Fibroblast of lung (primary cell): ENCODE measurements at places on chromosomes 4 and X. TPM values are rescaled to one million over a fixed set of nuclear protein-coding genes. Genes with fewer than 3 reads are reported as not detected.

- peak; percentile 27 for DNase-seq
Observed at GRCh38 chrX:130393451-130394074, 8.1 kb upstream of the GPR119 start.

DNA sequence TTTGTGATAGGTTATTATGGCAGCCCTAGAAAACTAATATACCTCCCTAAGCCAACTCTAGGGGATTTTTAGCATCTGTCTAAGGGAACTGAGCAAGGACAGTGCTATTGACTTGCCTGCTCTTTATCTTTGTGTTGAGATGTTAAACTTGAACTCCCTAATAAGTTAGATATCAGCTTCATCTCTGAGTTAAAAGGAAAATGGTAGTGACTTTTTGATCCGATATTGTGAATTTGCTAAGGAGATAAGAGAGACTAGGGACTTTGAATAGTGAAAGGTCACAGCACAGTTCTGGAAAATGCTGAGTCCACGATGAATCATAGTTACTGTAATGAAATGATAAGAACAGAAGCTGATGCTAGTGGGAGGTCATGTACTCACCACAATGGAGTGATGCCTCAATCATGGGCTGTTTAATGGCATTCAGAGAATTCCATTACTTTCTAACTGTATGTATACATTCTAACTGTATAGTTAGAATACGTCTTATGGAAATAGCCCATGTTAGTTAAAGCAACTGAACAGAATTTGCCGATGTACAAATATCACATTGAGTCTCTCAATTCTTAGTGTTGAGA is 147.2 kb downstream of the GLRA3 start:
- peak; percentile 24 for DNase-seq

Gene COL25A1
- polyA plus RNA-seq: 0.01 TPM in 1 of 2 replicates, not detected in the other

Gene PASD1
- not detected in 2 replicates for polyA plus RNA-seq

- no peak for DNase-seq
Observed at GRCh38 chr4:87180767-87181166, 39.7 kb downstream of the KLHL8 start.

DNA sequence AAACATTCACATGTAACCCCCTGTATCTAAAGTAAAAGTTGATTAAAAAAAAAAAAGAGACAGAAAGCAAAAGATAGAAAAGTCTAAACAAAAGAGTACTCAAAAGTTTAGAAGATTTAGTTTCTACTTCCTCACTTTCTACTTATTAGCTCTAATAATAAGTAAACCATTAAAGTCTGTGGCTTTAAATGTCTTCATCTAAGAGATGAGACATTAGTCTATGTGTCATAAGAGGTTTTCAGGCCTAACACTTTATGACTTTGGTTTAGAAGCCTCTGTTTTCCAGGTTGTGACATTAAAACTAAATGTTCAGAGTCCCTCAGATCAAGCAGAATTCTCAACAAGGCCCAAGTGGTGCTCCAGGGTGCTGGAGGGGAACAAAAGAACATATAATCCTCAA is 42.2 kb upstream of the GUCY1A1 start:
- DNase-seq: no peak

- DNase-seq: peak; percentile 64
Observed at GRCh38 chr4:1899149-1900086, 28.2 kb downstream of the NSD2 start.

DNA sequence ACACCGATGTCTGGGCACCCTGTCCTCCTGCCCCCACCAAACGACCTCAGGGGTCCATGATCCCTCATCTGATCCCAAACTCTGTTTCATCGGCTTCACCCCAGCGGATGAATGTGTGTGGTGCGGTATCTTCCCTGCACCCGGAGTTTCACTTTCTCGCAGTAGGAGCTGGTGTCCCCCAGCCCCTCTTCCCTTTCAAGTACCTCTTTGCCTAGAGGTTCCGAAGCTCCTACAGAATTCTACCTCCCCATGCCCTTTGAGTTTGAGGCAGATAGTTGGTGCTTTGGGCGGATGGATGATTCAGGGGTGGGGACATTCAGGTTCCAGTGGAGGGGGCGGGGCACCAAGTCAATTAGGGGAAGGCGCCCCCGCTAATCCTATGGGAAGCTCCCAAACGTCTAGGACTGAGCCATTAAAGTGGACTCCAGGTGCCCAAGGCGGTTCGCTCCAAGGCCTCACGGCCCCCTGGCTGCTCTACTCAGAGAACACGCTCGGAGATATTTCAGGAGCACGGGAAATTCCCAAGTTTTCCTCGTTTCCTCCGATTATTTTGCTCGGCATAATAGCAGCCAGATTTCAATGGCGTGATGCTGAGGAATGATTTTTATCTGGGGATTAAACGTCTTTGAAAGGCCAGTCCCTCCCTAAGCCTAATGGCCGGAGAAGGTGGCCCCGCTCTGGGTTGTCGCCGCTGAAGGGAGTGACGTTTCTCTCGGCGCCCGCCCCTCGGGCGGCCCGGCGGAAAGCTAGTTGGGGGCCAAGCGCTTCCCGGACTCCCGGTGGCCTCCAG is 1.3 kb downstream of the MSX1 start:
- no peak for DNase-seq

Gene SLC9B1
- 0.46 and 1.1 TPM in 2 replicates for polyA plus RNA-seq

DNA sequence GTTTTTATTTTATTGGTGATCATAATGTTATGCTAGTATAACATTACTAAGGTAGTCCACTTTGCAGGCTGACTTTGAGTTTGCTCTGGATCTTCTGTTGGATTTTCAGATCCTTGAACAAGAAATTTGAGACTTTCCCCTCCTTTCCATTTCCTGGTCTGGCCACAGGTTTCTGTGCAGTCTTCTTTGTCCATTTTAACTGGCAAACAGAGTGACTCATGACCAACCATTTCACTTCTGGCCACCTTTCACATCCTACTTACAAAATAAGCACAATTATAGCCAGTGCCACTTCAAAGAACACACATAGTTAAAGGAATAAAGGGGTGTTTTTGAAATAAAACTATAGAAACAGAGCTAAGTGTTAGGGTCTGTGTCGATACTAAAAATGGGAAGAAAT is 8.4 kb downstream of the ANK2 start:
- peak; percentile 66 for DNase-seq

Gene UCP1
- not detected in 2 replicates for polyA plus RNA-seq

- DNase-seq: peak; percentile 33
Observed at GRCh38 chr4:125765941-125766340, 451.2 kb downstream of the FAT4 start.

DNA sequence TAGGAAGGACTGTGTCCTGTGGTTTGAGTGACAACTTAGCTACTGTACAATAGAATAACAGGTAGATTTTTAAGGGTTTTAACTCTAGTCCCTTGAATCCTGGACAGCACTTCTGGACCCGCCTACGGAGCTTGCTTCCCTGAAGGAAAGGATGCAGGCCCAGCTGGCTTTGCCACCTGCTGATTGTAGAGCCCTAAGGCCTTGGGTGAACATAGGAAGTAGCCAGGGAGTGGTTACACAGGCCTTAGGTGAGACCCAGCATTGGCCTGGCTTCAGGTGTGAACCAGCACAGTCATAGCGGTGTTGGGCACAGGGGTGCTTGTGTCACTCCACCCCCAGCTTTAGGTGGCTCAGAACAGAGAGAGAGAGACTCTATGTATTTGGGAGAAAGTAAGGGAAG is 413.5 kb downstream of the GRIA2 start:
- no peak for DNase-seq

Gene FAM241A
- polyA plus RNA-seq: 1.1 and 1.7 TPM in 2 replicates

DNA sequence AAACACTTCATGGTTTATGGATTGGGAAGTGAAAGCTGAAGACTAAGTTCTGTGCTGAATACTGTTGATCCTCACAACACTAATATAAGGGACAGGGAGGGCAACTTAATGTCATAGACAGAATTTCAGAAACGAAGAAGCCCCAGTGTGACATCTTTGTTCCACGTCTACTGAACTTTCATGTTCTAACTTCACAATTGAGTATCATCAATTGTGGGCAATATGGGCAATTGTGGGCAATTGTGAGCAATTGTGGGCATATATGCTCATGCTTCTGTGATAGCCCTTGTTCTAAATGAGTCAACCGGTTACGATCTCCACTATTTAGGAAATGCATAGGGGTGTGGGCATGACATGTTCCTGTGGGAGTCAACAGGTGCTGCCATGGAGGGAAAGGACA is 33.7 kb downstream of the CYBB start:
- DNase-seq: no peak

- DNase-seq: peak; percentile 52
Observed at GRCh38 chrX:78092296-78092695, 11.8 kb upstream of the PGK1 start.

GRCh38 chr4:40564004-40564403 is 65.7 kb downstream of the RBM47 start:
- DNase-seq: peak; percentile 37

DNA sequence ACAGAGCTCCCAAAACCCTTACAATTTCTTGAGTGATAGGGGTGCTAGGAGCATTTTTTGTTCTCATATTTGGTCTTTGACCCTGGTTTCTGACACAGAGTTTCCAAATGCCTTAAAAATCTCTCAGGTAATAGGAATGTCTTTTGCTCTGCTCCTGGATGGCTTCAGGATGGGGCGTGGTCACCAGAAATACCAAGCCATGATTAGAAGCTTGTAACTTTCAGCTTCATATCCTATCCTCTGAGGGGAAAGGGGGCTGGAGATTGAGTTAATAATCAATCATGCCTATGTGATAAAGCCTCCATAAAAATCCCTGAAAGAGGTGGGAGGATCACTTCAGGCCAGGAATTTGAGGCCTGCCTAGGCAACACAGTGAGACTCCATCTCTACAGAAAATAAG is 34.6 kb upstream of the IL9R start:
- DNase-seq: no peak

GRCh38 chr4:4752576-4753401 is 106.7 kb upstream of the MSX1 start:
- no peak for DNase-seq

DNA sequence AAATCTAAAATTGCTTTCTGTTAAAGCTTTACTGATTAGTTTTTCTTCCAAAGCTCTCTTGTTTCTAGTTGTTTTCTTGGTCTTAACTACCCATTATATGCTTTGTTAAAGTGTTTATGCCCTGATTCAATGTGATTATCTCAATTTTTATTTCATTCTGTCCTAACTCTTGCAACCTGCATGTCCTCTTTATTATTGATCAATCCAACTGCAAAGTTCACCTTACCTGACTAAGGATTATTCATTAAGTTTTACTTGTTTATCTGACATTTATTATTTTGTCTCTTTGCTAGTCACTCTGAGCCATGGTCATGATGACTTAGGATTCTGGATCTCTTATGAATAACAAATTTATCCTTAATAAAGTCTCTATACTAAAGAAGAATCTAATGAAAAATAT is 15.8 kb downstream of the UGT2B10 start:
- DNase-seq: no peak

DNA sequence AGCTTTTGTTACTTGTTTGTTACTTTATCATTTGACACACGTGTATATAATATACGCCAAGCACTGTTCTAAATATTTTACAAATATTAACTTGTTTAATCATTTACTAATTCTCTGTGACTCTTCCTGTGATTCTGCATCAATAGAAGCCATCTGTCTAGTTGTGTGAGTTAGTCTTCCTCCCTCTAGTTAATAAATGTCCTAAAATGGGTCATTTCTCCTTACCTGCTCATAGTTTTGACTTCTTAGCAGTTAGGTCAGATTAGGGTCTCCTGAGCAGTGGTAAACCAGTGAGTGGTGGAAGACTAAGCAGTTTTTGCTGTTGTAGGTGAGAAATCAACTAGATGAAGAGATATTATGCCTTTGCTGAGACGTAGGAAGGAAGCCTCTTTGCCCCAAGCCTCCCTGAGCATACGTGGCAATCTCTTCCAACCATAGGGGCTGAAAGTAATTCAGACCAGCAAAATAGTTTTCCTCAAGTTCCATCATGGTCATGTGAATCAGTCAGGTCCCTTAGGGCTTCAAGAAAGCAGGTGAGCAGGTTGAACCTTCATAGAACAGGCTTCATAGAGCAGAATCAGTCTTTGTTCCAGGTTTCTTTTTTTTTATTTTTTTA is 38.7 kb upstream of the THOC2 start:
- no peak for DNase-seq

DNA sequence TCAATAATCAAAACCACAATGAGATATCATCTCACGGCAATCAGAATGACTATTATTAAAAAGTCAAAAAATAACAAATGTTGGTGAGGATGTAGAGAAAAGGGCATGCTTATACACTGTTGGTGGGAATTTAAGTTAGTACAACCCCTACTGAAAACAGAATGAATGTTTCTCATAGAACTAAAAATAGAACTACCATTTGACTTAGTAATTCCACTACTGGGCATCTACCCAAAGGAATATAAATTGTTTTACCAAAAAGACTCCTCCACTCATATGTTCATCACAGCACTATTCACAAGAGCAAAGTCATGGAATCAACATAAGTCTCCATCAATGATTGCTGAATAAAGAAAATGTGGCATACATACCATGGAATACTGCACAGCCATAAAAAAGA is 278.1 kb upstream of the ARSJ start:
- peak; percentile 76 for DNase-seq

DNA sequence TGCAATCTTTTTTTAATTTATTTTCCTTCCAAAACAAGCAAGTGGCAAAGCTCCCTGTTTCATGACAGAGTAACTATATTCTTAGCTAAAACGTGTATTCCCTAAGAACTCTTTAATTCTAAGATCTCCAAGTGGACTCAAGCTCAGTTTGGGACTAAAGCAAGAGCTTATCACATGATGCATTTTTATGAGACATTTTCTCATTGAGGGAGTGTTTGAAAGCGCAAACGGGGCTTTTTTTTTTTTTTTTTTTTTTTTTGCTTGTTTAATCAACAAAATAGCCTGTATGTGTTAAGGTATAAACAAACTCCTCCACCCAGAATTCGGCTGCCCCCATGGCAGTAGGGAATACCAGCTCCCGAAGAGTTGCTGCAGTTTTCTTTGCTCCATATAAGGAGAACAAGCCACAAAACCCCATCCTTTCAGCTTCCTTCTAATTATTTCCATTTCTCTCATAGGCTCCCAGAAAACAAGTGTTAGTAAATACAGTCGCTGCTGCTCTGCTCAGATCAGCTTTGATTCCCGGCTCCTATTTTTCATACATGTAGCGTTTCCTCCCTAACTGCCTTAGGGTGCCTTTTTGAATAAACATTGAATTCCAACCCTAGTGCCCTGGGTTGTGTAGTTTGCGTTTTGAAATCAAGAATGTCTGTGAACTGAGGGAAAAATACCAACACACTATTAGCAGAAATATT is 669 bp upstream of the PPARGC1A start:
- DNase-seq: peak; percentile 51

DNA sequence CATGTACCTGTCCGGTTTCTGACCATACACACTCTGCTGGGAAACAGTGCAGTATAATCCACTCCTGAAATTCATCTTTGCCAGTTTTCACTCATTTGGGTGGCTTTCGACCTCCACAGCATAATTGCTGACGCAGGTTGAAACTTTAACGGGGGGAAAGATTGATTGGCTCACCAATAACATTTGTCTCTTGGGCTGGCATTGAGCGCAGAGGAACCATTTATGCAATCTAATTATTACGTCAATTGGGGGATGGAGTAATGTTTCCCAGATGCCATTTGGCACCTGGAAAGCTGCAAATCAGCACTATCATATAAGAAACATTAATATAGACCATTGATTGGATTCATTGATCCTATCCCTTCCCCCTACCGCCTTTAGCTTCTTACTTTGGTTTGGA is 24.1 kb upstream of the ARHGAP36 start:
- DNase-seq: no peak

GRCh38 chrX:19059067-19059466 is 63.2 kb downstream of the ADGRG2 start:
- no peak for DNase-seq

Gene PLXNB3
- polyA plus RNA-seq: 1.6 and 1.9 TPM in 2 replicates

- peak; percentile 97 for DNase-seq
Observed at GRCh38 chr4:4555916-4556315, 14.1 kb upstream of the STX18 start.

- no peak for DNase-seq
Observed at GRCh38 chrX:112066813-112067212, 15.8 kb downstream of the TRPC5 start.
